ENCODE measurements at places on chromosomes 16 and 17.

DNA sequence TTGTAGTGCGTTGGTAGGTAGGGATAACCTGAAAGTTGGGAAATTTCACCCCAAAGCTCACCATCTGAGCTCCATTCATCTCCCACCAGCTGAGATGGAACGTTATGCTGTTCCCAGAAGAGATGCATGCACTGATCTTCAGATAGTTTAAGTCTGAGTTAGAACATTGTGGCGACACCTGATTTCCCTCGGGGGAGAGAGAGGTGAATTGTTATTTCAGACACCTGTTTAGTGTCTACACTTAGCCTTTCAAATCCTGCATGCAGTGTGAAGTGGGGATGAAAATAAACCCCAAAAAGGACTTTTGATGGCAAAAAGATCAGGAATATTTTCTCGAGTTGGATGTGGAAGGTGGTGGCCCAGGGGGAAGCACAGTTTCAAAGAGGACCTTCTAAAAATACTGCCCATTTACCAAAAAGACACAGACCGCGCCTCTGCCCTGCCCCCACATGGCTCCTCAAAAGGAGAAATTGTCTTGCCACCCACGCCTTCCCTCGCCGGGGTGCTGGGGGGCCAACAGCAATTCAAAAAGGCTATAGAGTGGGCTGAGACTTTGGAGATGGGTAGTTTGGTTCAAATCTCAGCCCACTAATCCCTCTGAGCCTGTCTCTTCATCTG, 11.4 kb downstream of the CIITA start:
- DNase-seq: no peak

DNA sequence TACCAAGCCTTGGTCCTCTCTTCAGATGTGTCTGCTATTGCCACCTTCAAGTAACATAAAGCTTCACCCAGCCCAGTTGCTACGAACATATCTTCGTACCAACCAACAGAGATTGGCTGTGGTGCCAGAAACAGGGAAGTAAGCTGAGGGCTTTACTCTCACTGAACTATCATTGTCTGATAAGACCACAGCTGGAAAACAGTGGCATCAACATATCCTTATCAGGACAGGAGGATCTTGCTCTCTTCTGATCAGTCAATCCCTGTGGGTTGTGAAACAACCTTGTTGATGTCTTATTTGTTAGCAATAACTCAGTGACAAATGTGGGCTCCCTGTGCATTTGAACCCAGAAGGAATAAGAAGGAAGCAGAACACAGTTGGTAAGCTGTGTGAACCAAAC, 446.3 kb upstream of the MAF start:
- peak; percentile 92 for DNase-seq

DNA sequence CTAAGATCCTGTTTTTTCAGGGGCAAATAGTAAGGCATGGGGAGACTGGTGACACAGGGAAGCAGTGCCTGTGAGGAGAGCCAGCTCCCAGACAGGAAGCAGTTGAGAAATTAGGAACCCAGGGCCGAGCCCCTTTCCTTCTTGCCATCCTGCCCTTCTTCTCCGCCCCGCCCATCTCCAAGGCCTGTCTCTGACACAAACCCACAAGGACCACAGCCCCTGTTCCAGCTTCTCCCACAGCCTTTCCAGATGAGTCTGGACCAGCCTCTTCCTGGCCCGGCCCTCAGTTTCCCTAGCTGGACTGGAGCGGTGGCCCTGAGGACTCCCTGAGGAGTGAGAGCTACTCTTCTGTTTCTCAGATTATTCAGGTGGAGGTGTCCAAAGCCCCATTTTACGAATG, 9.9 kb downstream of the CCDC102A start:
- no peak for DNase-seq

DNA sequence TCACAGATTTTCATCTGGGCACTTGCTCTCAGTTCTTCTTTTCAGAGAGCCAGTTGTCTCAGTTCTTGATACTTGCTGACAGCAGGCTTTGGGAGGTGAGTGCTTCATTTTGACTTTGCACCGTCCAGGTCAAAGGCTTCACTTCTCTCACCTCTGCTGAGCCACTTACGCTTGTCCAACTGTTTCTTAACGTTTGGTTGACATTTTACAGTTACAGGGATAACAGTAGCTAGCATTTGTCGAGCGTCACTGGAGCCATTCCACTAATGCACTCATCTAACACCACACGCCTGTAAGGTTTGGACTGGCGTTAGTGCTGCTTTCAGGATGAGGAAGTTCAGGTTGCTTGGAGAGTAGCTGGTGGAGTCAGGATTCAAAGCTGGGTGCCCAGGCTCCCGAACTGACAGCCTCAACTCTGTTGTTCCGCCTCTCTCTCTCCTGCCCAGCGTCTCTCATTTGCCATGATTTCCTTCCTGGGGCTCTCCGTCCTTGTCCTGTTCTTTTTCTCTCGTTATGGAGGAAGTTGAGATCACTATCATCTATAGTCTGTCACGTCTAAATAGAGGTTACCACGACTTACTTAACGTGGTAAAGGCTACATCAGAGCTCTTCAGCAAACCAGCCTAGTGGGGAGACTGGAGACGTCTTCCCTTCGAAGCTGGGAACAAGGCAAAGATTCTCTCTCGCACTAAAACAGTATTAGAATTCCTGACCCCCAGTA, 220.8 kb downstream of the RPTOR start:
- peak; percentile 26 for DNase-seq

GRCh38 chr16:77945126-77945525, 77.2 kb upstream of the CLEC3A start:
- no peak for DNase-seq

DNA sequence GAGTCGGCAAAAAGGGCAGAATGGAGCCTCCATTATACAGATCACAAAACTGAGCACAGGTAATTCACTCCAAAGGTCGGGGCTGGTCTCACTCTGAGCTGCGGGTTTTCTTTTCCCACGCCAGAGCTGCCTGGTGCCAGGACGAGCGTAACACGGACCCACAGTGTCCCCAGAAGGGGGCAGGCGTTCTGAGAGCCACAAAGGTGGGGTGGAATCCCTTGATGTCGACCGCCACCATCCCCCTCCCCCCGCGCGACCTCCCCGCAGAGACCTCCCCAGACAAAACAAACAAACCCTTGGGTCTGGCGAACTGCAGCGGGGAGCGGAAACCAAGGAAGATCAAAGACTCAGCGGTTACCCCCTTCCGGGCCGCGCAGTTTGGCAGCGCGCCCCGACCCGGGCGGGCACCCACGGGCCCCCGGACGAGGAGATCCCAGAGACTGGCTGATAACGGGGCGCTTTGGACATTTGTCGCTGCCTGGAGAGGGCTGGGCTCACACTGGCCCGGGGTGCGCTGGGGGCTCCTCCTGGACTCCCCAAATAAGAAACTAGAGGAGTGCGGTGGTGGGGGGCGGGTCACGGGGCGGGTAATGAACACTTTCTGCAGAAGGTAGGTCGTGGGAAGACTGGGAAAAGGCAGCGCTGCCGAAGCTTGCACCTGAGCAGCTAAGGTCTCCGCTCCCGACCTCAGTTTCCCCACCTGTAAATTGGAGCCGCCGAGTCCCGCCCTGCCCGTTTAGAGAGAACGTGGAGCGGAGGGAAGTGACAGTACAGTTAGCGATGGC, 664 bp upstream of the NKD1 start:
- peak; percentile 89 for DNase-seq

GRCh38 chr16:83975590-83976260, 7.7 kb downstream of the NECAB2 start:
- no peak for DNase-seq

DNA sequence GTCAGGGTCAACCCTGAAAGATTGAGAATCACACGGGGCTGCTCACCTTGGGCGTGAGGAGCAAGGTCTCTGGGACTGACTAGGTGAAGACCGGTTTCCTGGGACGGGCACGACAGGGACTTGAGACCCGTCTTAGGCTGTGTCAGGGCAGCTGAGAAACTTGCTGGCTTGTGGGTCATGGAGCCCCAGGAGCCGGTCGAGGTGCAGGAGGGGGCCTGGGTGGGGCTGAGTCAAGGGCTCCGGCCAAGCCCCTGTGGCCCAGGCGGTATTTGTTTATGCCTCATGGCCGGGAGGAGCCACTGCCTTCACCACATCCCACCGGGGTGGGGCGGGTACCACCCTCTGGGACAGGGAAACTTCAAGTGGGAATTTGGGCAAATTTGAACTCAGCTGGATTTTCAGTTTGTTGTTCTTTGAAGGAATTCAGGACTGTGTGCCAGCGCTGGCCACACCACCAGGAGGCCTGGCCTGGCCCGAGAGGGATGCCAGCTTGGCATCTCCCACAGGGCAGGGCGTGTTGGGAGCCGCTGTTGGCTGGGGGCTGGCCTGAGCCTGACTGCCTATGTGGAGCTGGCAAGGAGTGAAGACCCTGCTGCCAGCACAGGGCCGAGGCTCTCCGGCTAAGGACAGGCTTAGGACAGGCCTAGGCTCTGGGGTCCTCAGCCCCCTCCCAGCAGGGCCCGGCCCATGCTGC, 116.1 kb downstream of the METRNL start:
- no peak for DNase-seq

GRCh38 chr16:87552772-87553573, 49.3 kb upstream of the JPH3 start:
- peak; percentile 32 for DNase-seq

DNA sequence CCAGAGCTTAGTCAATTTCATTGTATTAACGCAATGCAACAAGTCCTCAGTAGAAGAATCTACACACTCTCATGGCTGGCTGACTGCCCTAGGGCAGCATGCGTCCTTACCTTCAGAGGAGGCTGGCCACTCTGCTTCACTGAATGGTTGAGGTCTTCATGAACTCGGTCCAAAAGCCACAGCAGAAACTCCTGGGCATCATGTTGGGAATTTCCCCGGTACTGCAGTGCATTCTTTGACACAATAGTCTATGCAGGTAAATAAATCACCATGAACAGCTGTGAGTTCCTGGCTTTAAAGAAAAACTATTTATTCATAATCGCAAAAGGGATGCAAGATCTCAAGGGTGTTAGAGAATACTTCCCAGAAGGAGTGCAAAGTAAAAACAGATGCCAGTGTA, 41.3 kb downstream of the USP31 start:
- DNase-seq: no peak

- no peak for DNase-seq
Observed at GRCh38 chr16:30023586-30023985, 588 bp downstream of the C16orf92 start.

DNA sequence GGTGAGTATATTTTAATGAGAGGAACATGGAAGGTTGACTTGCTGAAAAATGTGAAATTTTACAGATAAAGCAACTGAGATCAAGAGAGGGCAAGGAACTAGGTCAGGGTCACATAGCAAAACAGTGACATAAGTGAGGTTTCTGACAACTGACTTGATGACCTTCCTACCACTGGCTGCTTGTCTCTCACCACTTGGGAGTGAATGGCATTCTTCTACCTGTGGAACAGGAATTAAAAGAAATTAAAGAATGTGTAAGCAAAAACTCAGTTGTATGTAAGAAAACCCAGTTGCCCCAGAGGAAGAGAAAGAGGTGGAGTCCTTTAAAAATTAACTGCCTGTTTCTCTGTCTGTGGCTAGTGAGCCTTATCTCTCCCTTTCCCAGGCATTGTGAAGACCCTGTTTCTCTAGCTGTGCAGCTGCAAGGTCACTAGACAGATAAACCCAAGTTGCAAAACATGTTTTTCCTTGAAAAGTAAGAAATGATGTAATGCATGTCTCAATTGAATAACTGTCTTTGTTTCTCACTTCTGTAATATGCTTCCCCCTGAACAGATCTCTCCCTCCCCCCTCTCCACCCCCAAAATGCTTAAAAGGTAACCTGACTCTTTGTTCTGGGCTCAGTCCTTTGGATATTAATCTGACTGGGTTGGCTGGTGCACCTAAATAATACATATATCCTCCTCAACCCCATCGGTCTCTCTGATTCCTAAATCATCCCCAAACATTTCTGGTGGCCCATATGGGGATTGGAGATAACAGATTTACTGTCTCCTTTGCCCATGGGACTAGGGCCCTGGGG, 23.4 kb downstream of the ACSM1 start:
- DNase-seq: peak; percentile 85

GRCh38 chr17:43412166-43412565, 13.4 kb downstream of the ARL4D start:
- DNase-seq: no peak

DNA sequence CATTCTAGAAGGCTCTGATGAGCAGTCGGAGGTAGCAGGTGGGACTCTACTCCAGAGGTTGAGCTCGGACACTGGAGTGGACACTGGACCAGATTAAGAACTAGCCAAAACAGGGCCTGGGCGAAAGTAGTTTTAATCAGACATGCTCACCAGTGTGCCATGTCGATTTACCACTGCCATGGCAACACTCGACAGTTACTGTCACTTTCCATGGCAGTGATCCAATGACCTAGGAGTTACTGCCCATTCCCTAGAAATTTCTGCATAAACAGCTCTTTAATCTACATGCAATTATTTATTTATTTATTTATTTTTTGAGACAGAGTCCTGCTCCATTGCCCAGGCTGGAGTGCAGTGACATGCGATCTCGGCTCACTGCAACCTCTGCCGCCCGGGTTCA, 7.2 kb upstream of the METTL9 start:
- DNase-seq: no peak

DNA sequence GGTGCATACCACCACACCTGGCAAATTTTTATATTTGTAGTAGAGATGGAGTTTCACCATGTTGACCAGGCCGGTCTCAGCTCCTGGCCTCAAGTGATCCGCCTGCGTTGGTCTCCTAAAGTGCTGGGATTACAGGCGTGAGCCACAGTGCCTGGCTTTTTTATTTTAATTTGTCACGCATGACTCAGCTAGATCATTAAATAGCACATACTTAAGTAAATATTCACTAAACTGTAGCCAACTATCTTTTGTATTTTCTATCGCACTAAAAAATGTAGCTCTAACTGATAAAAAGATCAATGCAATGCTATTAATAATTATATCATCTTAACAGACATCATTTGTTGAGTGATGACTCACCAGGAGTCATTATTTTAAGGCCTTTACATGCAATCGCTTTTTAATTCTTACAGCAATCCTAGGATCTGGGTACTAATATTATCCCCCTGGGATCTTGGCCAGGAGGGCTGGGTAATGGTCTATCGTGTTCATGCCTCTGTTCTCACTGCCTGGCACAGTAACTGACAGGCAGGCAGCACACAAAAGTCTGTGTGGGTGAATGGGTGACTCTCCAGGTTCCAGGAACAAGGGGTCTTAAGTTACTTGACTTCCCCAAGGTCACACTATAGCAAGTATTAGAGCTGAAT, 693.5 kb upstream of the EEF2KMT start:
- DNase-seq: no peak

- no peak for DNase-seq
Observed at GRCh38 chr16:13898233-13898632, 21.7 kb upstream of the ERCC4 start.

GRCh38 chr17:42459256-42459800, 650 bp downstream of the ATP6V0A1 start:
- peak; percentile 55 for DNase-seq

GRCh38 chr16:70750893-70751467, 50.0 kb downstream of the VAC14 start:
- DNase-seq: no peak

- DNase-seq: no peak
Observed at GRCh38 chr17:40542558-40543411, 22.5 kb downstream of the CCR7 start.

- DNase-seq: no peak
Observed at GRCh38 chr17:33870936-33871335, 384.1 kb upstream of the CCL2 start.

GRCh38 chr17:7064261-7064660, 15.8 kb downstream of the CLEC10A start:
- DNase-seq: peak; percentile 20

Measured in mesendoderm (in vitro differentiated cells).